ENCODE measurements at places on chromosomes 1 and 21.

DNA sequence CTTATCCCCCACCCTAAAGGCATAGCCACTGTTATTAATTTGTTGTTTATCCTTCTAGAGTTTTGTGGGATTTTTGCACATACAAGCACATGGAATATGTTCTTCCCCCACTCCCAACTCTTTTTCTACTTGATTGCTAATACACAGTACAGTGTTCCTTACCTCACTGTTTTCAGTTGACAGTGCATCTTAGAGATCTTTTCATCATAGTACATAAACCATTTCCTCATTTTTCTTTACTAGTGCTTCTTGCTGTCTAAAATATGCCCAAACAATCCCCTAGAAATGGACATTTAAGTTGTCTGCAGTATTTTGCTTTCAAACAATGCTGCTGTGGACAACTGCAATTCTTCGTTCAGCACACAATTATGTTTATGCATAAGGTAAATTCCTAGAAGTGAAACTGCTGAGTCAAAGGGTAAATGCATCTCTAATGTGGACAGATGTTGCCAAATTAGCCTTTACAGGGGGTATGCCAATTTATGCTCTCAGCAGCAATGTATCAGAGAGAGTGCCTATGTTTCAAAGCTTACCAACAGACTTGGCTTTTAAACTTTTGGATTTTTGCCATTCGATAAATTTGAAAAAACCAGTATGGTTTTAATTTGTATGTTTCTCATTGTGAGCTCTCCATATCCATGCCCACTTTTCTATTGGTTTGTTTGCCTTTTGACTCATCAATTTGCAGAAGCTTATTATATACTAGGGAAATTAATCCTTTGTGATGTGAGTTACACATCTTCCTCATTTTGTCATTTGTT lies 132.6 kb downstream of the MRPS6 start:
- no peak for DNase-seq
- H3K27ac ChIP-seq, result no peak overlapping the region
- no peaks in the 10 kb centered on the region for H3K27me3 ChIP-seq
- peaks cover 2% of the 10 kb centered on the region for H3K4me1 ChIP-seq
- H3K4me3 ChIP-seq, result no peak overlapping the region
- no peaks in the 10 kb centered on the region for H3K36me3 ChIP-seq

- peaks cover 6% of the 10 kb centered on the region for H3K36me3 ChIP-seq
- H3K4me1 ChIP-seq, result no peaks in the 10 kb centered on the region
- no peak for DNase-seq
- H3K27me3 ChIP-seq, result no peaks in the 10 kb centered on the region
- no peak overlapping the region for H3K27ac ChIP-seq
Measured at GRCh38 chr1:111777301-111777700, 21.6 kb downstream of the DDX20 start.

DNA sequence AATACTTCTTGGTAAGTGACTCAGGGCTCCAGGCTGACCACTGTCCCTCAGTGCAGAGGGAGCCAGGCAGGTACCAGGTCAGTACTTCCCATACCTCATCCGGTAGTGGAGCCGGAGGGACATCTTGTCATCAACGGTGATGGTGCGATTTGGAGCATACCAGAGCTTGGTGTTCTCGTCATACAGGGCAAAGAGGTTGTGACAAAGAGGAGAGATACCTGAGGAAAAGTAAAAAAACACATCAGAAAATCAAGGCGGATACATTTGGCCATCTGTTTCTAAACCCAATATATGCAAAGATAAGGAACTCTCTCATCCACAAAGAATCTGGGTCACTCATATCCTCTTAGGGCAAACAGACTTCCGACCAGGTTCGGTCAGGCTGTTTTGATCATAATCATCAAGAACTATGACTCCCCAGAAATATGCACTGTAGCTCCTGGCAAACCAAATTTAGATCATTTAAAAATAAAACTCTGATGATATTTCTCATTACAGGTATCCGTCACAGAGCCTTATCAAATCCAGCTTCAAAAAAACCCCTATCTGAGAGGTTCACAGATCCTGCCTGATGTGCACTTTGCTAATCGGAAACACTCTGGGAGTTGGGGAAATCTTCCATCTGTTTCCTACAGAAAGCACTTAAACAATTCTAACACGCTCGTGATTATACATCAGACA lies 87.3 kb downstream of the JAK1 start:
- peaks cover 13% of the 10 kb centered on the region for H3K36me3 ChIP-seq
- no peaks in the 10 kb centered on the region for H3K4me1 ChIP-seq
- H3K4me3 ChIP-seq, result no peak overlapping the region
- H3K27me3 ChIP-seq, result no peaks in the 10 kb centered on the region
- no peak overlapping the region for H3K27ac ChIP-seq

GRCh38 chr1:246029616-246030015 lies 477.5 kb downstream of the SMYD3 start:
- no peak overlapping the region for H3K27ac ChIP-seq
- no peak for DNase-seq
- no peak overlapping the region for H3K4me3 ChIP-seq
- no peaks in the 10 kb centered on the region for H3K36me3 ChIP-seq

DNA sequence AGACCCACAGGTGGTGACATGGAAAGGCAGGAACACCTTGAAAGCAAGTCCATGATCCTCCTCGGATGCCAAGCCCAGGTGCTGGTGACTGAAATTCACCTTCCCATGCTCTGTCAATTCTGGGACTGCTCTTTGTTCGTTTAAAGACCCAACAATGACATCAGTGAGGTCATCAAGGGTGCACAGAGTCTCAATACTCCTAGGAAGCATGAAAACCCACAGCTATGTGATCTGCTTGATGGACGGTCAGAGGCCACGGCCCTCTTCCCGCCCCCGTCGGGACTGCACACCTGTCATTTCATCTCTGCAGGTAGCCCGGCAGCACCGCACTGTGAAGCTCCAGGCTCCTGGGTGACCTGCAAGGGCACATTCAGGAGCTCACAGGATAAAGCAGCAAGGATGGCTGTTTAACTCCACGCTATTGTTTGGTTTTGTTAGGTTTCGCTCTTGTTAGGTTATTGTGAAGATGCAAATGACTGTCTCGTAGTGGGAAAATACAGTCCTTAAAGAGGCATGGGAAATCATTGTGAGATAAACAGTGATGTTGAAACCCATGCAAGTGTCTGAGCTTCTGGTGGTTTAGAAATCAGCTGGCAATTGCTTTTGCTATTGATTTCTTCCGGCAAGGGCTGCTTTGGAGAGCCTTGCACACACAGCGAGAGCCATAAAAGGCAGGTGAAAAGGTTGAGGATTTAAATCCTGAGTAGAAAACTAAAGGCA lies 124.8 kb upstream of the AJAP1 start:
- no peaks in the 10 kb centered on the region for H3K4me1 ChIP-seq
- no peak overlapping the region for H3K27ac ChIP-seq
- no peaks in the 10 kb centered on the region for H3K36me3 ChIP-seq
- no peak overlapping the region for H3K4me3 ChIP-seq

DNA sequence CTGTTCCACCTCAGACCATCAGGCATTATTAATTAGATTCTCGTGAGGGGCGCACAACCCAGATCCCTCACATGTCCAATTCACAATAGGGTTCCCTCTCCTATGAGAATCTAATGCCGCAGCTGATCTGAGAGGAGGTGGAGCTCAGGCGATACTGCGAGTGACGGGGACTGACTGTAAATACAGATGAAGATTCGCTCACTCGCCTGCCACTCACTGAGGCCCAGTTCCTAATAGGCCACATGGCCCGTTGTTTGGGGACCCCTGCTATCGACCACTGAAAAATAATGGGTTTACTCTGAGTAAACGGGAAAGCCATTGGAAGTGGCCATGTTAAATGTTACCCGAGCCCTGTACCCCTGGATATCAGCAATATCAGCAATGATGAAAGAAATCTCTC lies 65.9 kb downstream of the GRIK1 start:
- H3K4me3 ChIP-seq, result no peak overlapping the region
- no peaks in the 10 kb centered on the region for H3K27me3 ChIP-seq
- H3K4me1 ChIP-seq, result no peaks in the 10 kb centered on the region
- no peak for DNase-seq

- H3K27me3 ChIP-seq, result no peaks in the 10 kb centered on the region
- H3K27ac ChIP-seq, result no peak overlapping the region
- H3K4me3 ChIP-seq, result no peak overlapping the region
- no peaks in the 10 kb centered on the region for H3K36me3 ChIP-seq
- no peak for DNase-seq
Measured at GRCh38 chr1:113399062-113399583, 8.8 kb downstream of the MAGI3 start.

GRCh38 chr1:176450526-176450925 lies 12.4 kb upstream of the PAPPA2 start:
- no peaks in the 10 kb centered on the region for H3K36me3 ChIP-seq
- H3K27ac ChIP-seq, result no peak overlapping the region
- no peak overlapping the region for H3K4me3 ChIP-seq

GRCh38 chr1:8115031-8115768 lies 89.1 kb upstream of the ERRFI1 start:
- no peak overlapping the region for H3K4me3 ChIP-seq
- no peak for DNase-seq
- H3K27ac ChIP-seq, result peak overlapping the region; percentile 90
- no peaks in the 10 kb centered on the region for H3K27me3 ChIP-seq
- H3K36me3 ChIP-seq, result no peaks in the 10 kb centered on the region

- H3K36me3 ChIP-seq, result peaks cover 11% of the 10 kb centered on the region
- H3K4me1 ChIP-seq, result peaks cover 30% of the 10 kb centered on the region
- H3K27ac ChIP-seq, result peak overlapping the region; percentile 100
Measured at GRCh38 chr1:23370330-23370708, 683 bp upstream of the ZNF436 start.

- no peaks in the 10 kb centered on the region for H3K4me1 ChIP-seq
- H3K27ac ChIP-seq, result no peak overlapping the region
- no peak overlapping the region for H3K4me3 ChIP-seq
- H3K27me3 ChIP-seq, result no peaks in the 10 kb centered on the region
Measured at GRCh38 chr21:46618738-46619379, 14.0 kb upstream of the S100B start.

- no peaks in the 10 kb centered on the region for H3K4me1 ChIP-seq
- H3K27ac ChIP-seq, result no peak overlapping the region
- DNase-seq, result no peak
- peaks cover 25% of the 10 kb centered on the region for H3K27me3 ChIP-seq
Measured at GRCh38 chr1:24981631-24982005, 51.5 kb upstream of the RUNX3 start.

DNA sequence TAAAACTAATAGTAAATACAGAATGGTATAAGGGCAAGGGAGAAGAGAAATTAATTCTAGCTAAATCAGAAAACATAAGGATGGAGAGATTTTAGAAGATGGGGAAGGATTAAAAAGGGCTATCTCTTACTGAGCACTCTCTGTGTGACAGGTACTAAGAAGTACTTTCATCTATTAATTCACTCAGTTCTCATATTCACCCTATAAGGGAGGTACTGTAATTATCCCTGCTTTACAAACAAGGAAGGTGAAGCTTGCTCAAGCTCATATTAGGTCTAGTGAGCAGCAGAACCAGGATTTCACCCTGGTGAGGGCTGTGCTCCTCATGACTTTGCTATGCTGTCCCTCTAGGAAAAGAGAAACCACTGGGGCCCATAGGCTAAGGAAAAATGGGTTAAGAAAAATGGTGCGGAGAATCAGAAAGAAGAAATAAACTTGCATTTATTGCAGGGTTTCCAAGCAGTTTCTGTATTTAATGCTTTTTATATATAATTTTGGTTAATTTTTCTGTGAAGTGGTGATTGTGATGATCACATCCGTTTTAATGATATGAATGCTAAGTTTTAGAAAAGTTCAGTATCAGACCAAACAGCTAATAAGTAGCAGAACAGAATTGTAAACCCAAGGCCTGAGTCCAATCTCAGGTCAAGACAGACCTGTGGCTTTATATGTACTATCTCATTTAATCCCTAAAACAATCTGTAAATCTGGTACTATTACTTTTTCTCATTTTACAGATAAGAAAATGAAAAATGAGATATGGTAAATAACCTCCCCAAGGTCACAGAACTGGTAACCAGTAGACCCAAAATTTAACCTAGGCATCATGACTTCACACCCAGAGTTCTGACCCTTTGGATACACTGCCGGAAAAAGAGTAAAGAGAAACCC lies 1.7 kb downstream of the PCNX2 start:
- no peak for DNase-seq
- H3K36me3 ChIP-seq, result no peaks in the 10 kb centered on the region
- H3K27ac ChIP-seq, result peak overlapping the region; percentile 68
- no peaks in the 10 kb centered on the region for H3K4me1 ChIP-seq
- peaks cover 12% of the 10 kb centered on the region for H3K27me3 ChIP-seq
- no peak overlapping the region for H3K4me3 ChIP-seq

- H3K4me3 ChIP-seq, result no peak overlapping the region
- peaks cover 39% of the 10 kb centered on the region for H3K36me3 ChIP-seq
- DNase-seq, result no peak
- no peaks in the 10 kb centered on the region for H3K27me3 ChIP-seq
Measured at GRCh38 chr1:11833497-11833896, 14.1 kb downstream of the NPPA start.

- H3K4me1 ChIP-seq, result peaks cover 37% of the 10 kb centered on the region
- no peak for DNase-seq
- H3K27me3 ChIP-seq, result no peaks in the 10 kb centered on the region
- H3K4me3 ChIP-seq, result no peak overlapping the region
- peak overlapping the region; percentile 59 for H3K27ac ChIP-seq
Measured at GRCh38 chr1:184825571-184825970, 70.9 kb upstream of the EDEM3 start.

- H3K27ac ChIP-seq, result no peak overlapping the region
- peaks cover 7% of the 10 kb centered on the region for H3K4me1 ChIP-seq
- DNase-seq, result no peak
- H3K27me3 ChIP-seq, result no peaks in the 10 kb centered on the region
Measured at GRCh38 chr1:45370575-45370974, 30.3 kb upstream of the MUTYH start.

DNA sequence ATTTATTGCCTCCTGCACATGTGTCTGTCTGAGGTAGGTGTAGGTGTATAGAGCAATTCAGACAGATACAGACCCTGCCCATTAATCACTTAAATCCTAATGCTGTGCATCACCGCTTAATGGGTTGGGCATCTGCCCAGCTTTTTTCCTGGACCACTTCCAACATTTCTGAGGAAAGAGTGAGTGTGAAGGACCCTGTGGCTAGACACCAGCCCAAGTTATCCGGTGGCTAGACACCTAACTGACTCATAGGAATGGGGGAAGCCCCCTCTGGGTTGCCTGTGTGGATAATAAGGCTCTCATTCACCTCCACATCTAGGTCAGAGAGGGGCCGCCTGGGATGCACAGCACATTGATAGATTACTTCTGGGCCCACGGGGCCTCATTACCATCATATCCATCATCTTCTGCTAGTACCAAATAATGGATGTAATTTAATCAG lies 121.1 kb upstream of the RAVER2 start:
- DNase-seq, result no peak
- no peaks in the 10 kb centered on the region for H3K27me3 ChIP-seq
- no peaks in the 10 kb centered on the region for H3K36me3 ChIP-seq
- H3K4me1 ChIP-seq, result peaks cover 15% of the 10 kb centered on the region
- no peak overlapping the region for H3K4me3 ChIP-seq

GRCh38 chr1:9996624-9997582 lies at the start of gene RBP7:
Gene RBP7, plus strand, starts transcription at chr1:9997228. Its CDS starts 31 bp downstream, at chr1:9997259.
- H3K27me3 ChIP-seq, result peaks cover 24% of the 10 kb centered on the region
- H3K27ac ChIP-seq, result peak within 1 kb of the TSS; percentile 52
- H3K4me3 ChIP-seq, result peak within 1 kb of the TSS; percentile 73
- H3K4me1 ChIP-seq, result peaks cover 19% of the 10 kb centered on the region
- DNase-seq, result no peak
- H3K36me3 ChIP-seq, result no peaks in the 10 kb centered on the region

GRCh38 chr1:34113362-34113761 lies 51.7 kb downstream of the CSMD2 start:
- no peak for DNase-seq
- H3K36me3 ChIP-seq, result no peaks in the 10 kb centered on the region
- H3K27ac ChIP-seq, result no peak overlapping the region
- no peak overlapping the region for H3K4me3 ChIP-seq
- H3K4me1 ChIP-seq, result no peaks in the 10 kb centered on the region

Measured in esophagus squamous epithelium (tissue), 5 donors.